ENCODE measurements at places on chromosomes 13 and 19.

DNA sequence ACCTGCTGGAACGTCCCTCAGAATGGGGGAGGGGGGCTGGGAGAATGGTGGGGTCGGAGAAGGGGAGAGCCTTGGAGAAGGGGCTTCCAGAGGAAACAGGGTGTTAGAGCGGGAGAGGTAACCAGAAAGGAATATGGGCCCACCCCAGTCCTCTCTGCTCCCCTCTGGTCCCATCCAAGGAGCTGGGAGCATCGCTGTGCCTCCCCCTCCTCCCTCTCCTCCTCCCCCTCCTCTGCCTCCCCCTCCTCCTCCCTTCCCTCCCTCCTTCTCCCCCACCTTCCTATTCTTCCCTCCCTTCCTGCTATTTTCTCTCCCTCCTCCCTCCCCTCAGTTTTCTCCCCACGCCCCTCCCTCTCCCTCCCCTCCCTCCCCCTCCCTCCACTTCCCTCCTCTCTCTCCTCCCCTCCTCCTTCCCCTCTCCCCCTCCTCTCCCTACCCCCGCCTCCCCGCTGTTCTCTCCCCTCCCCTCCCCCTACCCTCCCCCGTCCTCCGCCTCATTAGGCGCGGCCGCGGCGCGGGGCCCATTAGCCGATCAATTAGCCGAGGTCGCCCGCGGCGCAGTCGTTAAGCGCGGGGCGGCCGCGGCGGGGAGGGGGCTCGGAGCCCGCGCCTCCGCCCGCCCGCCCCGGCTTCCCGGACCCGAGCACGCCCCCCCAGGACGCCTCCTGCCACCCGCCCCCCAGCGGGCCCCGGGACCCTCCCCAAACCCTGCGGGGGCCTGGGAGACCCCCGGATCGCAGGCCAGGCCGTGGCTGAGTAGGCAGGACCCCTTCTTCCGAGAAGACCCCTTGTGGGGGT lies 15.4 kb downstream of the TLE5 start:
- peak; percentile 74 for DNase-seq

DNA sequence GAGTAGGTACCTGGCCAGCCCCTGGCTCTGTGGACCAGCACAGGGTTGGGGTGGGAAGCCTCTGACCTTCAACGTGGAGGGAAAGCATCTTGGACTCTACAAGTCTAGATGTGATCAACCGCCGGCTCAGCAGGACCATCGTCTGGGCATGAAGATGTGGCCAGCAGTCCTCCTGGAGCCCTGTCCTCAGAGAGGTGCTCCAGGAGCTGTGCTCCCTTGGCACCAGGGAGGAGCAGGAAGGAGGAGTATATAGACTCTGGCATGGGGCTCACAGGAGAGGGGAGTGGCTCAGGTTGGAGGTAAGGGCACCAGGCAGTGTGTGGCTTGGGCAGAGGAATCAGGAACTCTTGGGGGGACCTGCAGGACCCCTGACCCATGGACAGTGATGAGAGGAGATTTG lies 18.3 kb upstream of the ISYNA1 start:
- no peak for DNase-seq

GRCh38 chr19:46376241-46377153 lies 29.6 kb downstream of the PPP5C start:
- DNase-seq, result no peak

GRCh38 chr19:51143486-51143885 lies 1.4 kb downstream of the SIGLEC7 start:
- DNase-seq, result no peak

DNA sequence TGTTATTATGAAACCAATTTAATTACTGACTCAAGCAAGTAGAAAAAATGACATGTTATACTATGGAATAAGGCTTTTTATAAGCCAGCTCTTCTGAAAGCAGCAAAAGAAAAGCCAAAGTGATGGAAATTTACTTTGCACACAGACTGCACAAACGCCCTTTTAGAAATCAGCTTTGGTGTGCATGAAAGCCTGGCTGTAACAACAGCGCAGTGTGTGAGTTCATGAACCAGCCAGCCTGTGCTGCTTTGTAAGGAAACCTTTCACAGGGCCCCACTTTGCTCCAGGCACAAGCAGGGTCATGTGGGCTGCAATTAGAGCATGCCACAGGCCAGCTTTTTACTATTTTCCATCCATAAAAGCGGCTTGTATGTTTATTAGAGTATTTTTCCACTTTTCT lies 13.6 kb upstream of the IFT88 start:
- no peak for DNase-seq

- no peak for DNase-seq
These were observed 361.6 kb downstream of the COG6 start for GRCh38 chr13:40016953-40017660.

DNA sequence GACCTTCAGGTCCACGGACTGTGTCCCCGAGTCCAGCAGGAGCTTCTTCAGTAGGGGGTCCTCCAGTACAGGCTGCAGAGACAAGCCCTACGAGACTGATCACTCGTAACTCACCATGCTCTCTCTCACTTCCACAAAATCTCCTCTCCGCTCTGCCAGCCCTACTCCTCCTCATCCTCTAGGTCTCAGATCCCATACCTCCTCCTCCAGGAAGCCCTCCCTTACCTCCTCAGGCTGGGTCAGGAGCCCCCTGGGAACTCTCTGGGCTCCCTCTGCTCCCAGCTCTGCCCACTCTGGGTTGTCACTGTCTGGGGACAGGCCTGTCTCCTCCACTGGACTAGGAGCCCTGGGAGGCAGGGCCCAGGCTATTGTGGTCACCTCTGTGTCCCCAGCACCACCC lies 23.9 kb upstream of the NAPA start:
- DNase-seq, result no peak

GRCh38 chr19:5953680-5954213 lies 24.2 kb downstream of the RANBP3 start:
- DNase-seq, result no peak

- DNase-seq, result no peak
These were observed 39.0 kb upstream of the WASF3 start for GRCh38 chr13:26518451-26518959.

DNA sequence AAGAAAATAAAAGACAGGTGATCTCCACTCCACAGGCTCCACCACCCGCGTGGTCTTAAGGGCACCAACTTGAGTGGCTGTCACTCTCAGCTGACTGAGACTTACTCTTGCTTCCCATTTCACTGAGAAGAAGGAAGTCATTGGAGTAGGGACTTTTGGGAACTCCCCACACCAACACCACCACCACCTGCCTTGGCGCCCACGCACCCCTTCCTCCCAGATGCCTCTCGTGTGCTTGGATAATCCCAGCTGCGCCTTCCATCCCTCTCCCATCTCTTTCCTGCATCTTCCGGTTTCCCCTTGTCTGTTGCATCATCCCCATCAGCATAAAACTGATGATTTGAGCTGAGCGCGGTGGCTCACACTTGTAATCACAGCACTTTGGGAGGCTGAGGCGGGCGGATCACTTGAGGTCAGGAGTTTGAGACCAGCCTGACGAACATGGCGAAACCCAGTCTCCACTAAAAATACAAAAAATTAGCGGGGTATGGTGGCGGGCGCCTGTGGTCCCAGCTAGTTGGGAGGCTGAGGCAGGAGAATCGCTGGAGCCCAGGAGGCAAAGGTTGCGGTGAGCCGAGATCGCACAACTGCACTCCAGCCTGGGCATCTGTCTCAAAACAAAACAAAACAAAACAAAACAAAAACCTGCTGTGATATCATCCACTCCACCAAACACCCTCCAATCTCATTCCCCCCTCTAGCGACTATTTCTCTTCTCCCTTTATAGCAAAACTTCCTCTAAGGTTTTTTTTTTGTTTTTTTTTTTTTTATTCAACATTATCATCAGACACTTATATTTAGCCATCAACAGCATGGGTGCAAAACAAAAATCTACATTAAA lies 25.5 kb downstream of the AP2S1 start:
- no peak for DNase-seq

GRCh38 chr13:80237646-80238045 lies 103.3 kb downstream of the SPRY2 start:
- DNase-seq, result no peak

- no peak for DNase-seq
These were observed 8.1 kb upstream of the FXYD3 start for GRCh38 chr19:35107545-35107944.

DNA sequence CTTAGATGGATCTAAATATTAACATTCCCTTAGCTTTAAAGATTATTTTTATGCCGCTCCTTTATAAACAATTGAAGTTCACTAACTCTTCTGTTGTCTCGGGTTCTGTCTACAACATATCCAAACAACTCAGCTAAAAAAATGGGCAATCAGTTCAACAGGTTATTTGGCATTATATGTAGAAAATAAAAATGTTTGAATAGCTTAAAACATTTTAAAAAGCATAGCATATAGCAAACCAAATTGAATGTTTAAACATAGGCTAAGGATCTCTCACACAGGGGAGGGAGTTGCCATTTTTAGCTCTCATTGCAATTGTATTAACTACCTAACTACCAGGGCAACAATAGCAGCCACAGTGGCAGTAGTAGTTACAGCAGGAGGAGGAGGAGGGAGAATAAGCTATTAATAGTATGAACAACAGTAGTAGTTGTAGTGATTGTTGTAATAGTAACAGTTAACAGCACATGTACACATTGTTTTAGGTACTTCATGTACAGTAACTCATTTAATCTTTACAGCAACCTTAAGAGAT lies 404.2 kb downstream of the KCNRG start:
- DNase-seq, result no peak

GRCh38 chr13:71090990-71091389 lies 776.0 kb downstream of the DACH1 start:
- peak; percentile 25 for DNase-seq

- peak; percentile 79 for DNase-seq
These were observed 49.1 kb downstream of the LMO7 start for GRCh38 chr13:75685239-75685697.

- DNase-seq, result no peak
These were observed 32.3 kb downstream of the ADPRHL1 start for GRCh38 chr13:113420833-113421600.

- DNase-seq, result no peak
These were observed 91.3 kb downstream of the IER2 start for GRCh38 chr19:13241231-13242104.

GRCh38 chr13:64910096-64910495 lies 2320.0 kb downstream of the PCDH9 start:
- DNase-seq, result no peak

Data from NCI-H345 (cell line).